ENCODE measurements at places on chromosomes 1 and 21.

GRCh38 chr1:38476850-38477178 is 382.8 kb downstream of the RRAGC start:
- no peak for DNase-seq

DNA sequence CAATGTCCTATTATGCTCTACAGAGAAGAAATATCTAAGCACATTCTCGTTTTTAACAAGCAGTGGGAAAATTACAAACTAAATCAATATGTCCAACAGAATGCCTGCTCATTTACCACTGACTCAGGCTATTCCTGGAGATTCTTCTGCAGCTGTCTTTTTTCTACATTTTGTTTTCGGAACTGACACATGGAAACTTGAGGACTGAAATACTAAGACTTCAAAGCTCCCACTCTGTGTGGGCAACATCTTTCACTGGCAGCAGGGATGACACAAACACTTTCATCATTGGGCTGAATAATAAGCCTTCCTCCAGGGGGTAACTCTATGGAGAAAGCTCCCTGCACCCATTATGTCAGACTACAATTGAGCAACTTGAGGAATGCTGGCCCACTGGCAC is 175.5 kb upstream of the NCAM2 start:
- no peak for DNase-seq

- DNase-seq, result no peak
Observed at GRCh38 chr1:200561856-200562214, 58.7 kb downstream of the KIF14 start.

DNA sequence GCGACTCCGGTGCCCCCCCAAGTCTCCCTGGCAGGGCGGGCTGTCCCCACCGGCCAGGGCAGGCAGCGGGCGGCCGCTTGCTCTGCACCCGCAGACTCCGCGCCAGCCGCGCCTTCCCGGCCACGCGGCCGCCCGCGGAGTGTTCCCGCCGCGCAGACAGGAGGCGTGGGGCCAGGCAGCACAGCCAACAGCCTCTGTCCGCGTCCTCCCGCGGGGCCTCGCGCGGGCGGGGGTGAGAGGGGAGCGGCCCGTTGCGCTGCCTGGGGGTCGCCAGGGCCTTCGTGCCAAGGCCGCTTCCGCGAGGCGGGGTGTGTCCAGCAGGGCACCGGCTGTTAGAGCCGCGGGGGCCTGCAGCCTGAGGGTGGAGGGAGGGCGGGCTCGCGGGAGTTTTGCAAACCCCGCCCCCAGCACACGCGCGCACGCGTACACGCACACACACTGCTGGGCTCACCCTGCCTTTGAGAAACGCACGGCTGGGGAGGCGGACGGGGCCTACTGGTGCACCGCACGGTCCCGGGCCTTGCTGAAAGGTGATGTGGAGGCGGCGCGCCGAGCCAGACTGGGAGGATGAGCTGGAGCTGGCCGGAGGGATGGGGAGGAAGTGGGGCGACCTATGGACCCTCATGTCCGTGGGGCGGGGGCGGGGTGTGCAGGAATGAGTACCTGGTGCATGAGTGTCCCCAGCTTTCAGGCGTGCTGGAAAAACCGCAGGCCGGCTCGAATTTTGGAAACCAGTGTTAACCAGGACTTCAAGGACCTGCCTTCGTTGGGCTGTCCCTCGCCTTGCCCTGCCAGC is 41.5 kb downstream of the KIAA1614 start:
- no peak for DNase-seq

- DNase-seq, result no peak
Observed at GRCh38 chr1:155064832-155065429, 1.4 kb downstream of the EFNA4 start.

DNA sequence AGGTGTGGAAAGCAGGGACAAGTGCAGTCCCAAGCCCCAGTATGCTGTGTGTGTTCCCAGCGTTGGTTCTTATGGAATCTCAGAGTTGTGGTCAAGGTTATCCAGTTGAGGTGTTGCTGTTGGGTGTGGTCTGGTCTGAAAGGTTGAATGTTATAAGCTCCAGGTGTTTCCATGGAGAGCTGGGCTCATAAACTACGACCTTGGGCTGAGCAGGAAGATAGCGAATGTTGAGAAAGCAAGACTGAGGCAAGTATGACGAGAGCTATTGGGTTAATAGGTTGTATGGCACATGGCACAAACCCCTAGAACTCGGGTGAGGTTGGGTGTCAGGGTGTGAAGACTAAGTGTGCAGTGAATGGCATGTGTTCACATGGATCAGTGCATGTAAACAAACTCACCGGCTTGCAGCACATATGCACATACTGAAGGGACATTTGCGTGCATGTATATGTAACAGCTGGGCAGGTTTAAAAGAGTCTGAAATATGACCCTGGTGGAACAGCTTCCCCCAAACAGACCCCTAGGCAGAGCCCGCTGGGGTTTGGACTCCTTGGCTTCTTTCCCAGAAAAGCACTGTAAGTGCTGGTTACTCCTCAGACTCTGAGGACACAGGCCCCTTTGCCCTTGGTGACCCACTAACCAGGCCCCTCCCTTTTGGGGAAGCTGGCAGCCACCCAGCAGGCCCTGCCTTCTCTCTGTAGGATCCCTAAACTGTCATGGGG is 117.5 kb downstream of the NAV1 start:
- no peak for DNase-seq

GRCh38 chr1:207754974-207755700 is 3.3 kb downstream of the CD46 start:
- DNase-seq, result no peak

GRCh38 chr21:32595431-32595830 is 10.1 kb upstream of the TCP10L start:
- DNase-seq, result no peak

DNA sequence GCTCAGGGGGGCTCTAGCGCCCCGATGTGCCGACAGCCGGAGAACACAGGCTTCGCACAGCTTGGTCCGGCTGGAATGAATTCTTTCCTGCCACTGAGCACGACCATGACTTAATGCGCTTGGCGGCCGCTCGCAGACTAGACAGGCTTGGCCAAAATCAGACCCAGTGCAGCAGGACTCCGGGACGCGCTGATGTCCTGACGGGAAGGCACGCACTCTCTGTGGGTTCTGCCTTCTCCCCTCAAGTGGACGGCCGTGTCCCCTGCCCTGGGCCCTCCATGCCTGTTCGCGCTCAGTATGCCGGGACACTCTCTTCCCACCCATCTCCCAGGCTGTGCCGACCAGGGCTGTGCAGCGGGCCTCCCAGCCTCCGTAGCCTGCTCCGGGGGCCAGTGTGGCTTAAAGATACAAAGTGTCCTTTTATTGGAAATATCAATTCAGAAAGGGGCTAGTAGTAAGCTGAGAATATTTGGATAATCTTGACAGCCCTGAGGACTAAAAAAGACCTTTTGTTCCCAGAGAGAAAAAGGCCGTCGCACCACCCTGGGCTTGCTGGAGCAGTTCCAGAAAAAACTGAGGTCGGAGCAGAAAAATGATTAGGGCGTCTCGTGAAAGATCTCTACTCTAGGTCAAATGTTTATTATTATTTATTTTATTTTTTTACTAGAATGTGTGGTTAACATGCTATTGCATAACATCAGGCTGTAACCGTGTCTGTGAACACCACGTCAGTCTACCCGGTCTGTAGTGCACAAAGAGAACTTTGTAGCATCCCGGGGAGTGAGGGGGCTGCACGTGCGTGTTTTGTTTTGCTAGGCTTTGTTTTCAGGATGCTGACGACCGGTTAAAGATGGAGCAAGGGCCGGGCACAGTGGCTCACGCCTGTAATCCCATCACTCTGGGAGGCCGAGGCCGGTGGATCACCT is 88.1 kb upstream of the ARHGEF16 start:
- DNase-seq, result no peak

DNA sequence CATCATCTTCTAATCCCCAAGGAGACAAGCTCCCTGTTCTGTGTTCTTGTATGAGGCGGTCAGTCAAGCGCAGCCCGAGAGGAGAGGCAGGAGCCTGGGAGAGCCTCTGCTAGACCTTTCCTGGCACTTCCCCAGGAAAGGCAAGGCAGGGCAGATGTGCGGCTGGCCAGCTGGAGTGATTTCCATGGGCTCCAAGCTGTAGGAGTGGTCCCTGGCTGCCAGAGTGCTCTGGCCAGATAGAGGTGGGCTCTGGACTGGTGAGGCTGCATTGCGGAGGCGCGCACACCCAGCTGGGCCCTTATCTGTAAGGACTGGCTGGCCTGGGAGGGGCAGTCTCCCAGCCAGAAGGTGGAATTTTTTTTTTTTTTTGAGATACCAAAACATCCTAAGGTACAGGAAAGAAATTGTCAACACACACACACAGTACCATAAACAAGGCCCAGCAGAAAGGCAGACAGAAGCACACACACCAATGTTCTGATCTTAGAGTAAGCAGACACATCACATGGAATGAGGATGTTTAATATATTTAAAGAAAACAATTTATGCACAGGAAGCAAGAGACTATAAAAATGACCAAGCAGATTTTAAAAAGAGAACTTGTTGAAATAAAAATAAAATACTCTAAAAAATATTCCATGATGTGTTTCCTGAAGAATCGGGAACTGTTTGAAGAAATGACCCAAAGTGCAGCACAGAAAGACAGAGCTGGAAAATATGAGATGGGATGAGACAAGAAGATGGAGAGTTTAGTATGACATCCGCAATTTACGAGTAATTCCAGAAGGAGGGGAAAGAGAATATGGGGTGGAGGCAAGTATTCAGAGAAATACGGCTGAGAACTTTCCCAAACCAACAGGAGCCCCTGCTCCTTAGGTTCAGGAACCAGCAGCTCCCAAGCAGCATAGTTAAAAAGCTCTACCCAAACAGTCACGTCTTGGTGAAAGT is 13.4 kb downstream of the IBA57 start:
- DNase-seq, result no peak

- no peak for DNase-seq
Observed at GRCh38 chr1:170071378-170071777, 3.1 kb downstream of the KIFAP3 start.

DNA sequence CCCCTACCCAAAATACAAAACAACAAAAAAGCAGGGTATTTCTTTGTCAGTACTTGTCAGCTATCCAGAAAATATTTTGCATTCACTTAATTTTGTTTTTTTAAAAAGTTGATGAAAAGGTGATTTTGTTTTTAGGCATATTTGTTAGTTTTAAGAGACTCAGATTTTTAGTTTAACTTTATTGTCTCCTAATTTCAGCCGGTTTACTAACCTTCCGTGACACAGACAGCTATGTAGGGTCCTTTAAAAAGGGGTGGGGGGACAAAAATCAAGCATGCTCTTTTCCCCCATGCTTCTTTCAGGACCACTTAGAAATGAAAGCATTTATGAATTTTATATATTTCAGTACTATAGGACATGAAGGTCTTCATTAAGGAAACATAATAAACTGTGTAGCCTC is 1.6 kb downstream of the PBX1 start:
- DNase-seq, result no peak

DNA sequence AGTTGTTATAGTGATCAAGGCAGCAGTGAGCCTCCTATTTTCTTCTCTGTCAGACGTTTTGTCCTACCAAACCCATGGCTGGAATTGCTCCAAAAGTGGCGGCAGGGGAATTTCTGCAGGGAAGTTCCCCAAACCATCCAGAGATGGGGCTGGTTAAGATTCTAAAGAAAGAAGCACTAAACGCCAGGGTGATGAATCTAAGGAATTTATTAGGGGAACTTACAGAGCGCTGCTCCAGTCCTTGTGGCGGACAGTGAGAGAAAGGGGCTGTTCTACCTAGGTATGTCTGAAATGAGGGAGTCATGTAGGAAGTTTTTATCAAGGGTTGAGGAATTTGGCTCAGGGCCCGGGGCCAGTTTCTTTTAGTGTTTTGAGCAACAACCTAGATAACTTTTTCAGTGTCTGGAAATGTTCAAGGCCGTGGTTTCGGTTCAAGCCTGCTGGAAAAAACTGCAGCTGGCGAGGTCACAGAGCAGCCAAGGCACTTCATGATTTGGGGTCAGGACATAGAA is 222.4 kb upstream of the B3GALT2 start:
- no peak for DNase-seq

- no peak for DNase-seq
Observed at GRCh38 chr1:114037962-114038816, 58.9 kb downstream of the OLFML3 start.

DNA sequence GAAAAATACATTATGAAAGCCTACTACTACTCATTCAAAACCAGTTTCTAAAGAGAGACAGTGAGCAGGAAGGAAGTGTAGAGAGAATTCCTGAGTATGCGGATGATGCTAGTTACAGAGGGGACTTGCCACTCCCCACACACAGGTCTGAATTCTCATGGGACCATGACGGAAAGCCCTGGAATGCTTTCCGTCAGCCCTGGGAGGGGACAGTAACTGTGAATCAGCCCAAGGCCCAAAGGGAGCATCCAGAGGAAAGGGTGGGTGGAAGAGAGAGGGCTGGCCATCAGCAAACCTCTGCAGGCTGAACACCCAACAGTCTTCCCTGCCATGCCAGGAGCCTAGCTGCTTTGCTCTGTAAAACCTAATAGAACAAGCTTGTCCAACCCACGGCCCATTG is 36.4 kb downstream of the RCSD1 start:
- no peak for DNase-seq

DNA sequence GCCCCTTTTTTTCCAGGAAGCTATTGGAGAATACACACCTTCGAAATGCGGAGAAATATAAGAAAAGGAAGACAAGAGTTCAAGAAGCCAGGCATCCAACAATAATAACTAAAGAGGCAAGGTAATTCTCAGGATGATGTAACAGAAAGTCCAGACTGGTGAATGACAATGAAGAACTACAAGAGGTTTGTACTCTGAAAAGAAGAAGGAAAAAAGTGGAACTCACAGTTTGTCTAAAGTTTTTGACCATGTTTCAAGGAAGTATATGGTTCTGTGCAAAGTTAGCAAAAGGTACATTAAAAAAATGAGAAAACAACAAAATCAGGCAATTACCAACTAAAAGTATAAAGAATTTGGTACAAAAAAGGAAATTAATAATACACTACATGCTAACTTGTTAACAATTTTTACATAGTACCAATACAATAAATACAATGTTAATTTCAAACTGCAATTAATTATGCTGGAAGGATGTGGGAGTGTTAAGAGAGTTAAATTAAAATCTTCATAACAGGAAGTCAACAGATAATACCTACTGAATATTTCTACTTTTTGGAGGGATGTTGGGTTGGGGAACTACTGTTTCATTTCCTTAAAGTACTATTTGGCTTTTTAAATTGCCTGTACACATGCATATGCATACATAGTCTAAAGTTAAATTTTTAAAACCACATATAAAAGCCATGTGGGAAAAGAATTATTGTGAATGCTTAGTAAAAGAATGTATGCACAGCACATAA is 12.9 kb upstream of the CD55 start:
- DNase-seq, result no peak

GRCh38 chr21:38909109-38909508 is 103.4 kb downstream of the ETS2 start:
- no peak for DNase-seq

- no peak for DNase-seq
Observed at GRCh38 chr1:176692431-176692830, 229.5 kb downstream of the PAPPA2 start.

All from NCI-H2227 treated with DMSO at 0.1 percent for 48 hours (cell line).